ENCODE measurements at places on chromosomes 11 and 22. TPM values are rescaled to one million over a fixed set of nuclear protein-coding genes. Genes with fewer than 3 reads are reported as not detected.
A peak's percentile ranks its signal among the peaks of the same experiment; 100 is the strongest.

GRCh38 chr11:69102732-69103615, 52.8 kb upstream of the SMIM38 start:
- H3K27ac ChIP-seq, result peak overlapping the region; percentile 20
- H3K36me3 ChIP-seq, result no peaks in the 10 kb centered on the region
- peaks cover 2% of the 10 kb centered on the region for H3K27me3 ChIP-seq
- no peak for DNase-seq

GRCh38 chr22:32208681-32209080, 3.8 kb upstream of the RFPL2 start:
- no peaks in the 10 kb centered on the region for H3K36me3 ChIP-seq
- peaks cover 12% of the 10 kb centered on the region for H3K4me1 ChIP-seq
- H3K27me3 ChIP-seq, result peaks cover 11% of the 10 kb centered on the region

DNA sequence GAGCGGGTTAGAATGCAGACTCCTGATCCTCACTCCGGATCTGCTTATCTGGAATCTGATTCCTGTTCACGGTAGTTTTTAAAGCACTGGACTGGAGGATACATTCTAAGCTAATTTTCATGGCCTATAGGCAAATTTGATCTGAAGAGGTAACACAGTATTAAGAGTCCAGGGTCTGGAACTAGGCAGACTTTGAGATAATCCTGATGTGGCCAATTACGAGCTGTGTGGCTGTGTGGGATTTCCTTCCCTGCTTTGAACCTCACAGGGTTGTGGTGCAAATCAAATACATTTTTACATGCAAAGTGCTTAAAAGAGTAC, 285.2 kb downstream of the MIAT start:
- DNase-seq, result no peak
- H3K27ac ChIP-seq, result no peak overlapping the region
- H3K4me3 ChIP-seq, result no peak overlapping the region
- no peaks in the 10 kb centered on the region for H3K4me1 ChIP-seq

DNA sequence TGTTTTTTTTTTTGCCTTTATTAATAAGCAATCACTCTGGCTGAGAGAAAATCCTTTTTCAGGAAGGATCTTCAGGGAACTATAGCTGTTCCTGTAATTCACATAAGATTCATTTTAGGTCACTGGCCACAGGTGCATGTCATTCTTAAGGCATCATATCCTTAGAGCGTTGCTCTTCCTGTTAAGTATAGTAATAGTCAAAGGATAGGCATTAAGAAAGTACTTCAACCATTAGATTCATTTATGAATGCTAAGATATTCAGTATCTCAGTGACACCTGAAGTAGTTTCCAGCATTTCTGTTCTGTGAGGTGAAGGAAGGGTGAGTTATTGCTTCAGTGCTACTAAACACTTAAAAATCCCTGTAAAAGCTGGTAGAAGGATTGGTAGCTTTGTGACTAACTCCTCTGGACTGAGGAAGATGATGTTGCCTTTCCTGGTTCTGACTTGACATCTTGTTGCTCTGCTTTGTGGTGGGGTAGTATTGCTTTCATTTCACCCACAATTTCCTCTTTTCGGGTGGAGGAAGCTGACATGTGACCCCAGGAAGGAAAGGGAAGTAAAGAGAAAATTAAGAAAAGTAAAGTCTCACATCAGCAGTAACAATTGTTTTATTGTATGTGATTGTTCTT, 34.7 kb downstream of the RNF169 start:
- peaks cover 8% of the 10 kb centered on the region for H3K36me3 ChIP-seq
- H3K27ac ChIP-seq, result peak overlapping the region; percentile 77
- H3K4me3 ChIP-seq, result peak overlapping the region; percentile 58
- no peaks in the 10 kb centered on the region for H3K27me3 ChIP-seq
- DNase-seq, result peak; percentile 45
- H3K4me1 ChIP-seq, result peaks cover 25% of the 10 kb centered on the region

DNA sequence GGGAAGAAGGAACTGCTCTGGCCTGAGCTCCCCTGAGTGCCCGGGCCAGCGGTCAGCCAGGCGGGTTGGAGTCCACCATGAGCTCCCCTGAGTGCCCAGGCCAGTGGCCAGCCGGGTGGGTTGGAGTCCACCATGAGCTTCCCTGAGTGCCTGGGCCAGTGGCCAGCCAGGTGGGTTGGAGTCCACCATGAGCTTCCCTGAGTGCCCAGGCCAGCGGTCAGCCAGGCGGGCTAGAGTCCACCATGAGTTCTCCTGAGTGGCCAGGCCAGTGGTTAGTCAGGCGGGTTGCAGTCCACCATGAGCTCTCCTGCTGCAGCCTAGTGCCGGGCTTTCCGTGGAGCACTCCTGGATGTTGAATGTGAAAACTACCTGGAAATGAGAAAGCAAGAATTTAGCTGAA, 844.0 kb downstream of the TBC1D22A start:
- no peak for DNase-seq
- H3K36me3 ChIP-seq, result no peaks in the 10 kb centered on the region
- H3K27me3 ChIP-seq, result no peaks in the 10 kb centered on the region
- H3K27ac ChIP-seq, result no peak overlapping the region

- peaks cover 50% of the 10 kb centered on the region for H3K36me3 ChIP-seq
- H3K4me1 ChIP-seq, result peaks cover 72% of the 10 kb centered on the region
- no peak overlapping the region for H3K27ac ChIP-seq
- H3K4me3 ChIP-seq, result no peak overlapping the region
- H3K27me3 ChIP-seq, result no peaks in the 10 kb centered on the region
Measured at GRCh38 chr11:48050304-48050703, 69.9 kb downstream of the PTPRJ start.

Gene ADAMTS8
- total RNA-seq, result not detected

Gene MAJIN
- not detected for total RNA-seq

Gene PVALB
- not detected for total RNA-seq

DNA sequence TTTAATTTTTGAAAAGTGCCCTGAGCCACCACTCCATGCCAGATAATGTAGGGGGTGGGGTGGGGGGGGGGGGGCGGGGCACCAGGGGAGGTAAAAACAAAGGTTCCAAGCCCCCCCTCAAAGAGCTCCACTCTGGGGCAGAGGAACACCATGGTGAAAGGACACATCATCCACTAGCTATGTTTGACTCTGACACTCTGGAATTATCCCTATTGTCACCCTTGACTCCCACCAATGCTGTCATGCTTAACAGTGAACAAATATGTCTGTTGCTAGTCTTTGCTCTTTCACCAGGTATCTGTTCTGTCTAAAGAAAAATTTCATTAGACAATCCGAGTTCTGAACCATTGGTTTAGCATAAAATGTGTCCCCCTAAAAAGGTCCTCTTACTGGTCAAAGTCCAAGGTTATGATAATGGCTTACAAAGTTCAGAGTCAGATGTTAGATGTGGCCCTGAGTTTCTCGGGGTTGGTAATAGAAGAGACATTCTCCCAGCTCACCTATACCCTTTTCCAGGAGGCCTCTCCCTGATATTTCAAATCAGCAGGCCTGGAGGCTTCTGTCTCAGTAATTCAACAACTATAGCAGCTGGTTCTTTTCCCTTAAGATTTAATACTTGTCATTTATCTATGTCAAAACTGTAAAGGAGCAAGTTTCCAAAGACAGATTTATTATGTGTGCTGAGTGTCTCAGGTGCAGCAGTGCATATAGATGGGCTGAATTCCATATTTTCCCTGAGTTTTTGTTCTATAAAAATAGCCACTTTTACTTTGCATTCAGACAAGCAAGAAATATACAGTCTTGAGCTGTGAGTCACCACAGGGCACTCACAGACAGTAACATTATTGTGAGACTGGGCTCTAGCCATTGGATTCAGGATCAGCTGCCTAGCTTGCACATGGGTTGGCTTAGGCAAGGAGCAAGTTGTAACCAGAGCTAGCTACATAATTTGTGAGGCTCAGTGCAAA, 174.1 kb downstream of the CSNK2A3 start:
- peaks cover 6% of the 10 kb centered on the region for H3K27me3 ChIP-seq
- H3K36me3 ChIP-seq, result no peaks in the 10 kb centered on the region
- no peak overlapping the region for H3K27ac ChIP-seq

GRCh38 chr11:57900320-57900719, 123.4 kb upstream of the OR9Q1 start:
- no peaks in the 10 kb centered on the region for H3K36me3 ChIP-seq
- peaks cover 6% of the 10 kb centered on the region for H3K4me1 ChIP-seq
- DNase-seq, result no peak
- H3K27me3 ChIP-seq, result peaks cover 2% of the 10 kb centered on the region
- no peak overlapping the region for H3K27ac ChIP-seq
- no peak overlapping the region for H3K4me3 ChIP-seq

Gene OR8D1
- not detected for total RNA-seq

- H3K36me3 ChIP-seq, result peaks cover 9% of the 10 kb centered on the region
- peaks cover 36% of the 10 kb centered on the region for H3K27me3 ChIP-seq
- no peak for DNase-seq
- H3K4me3 ChIP-seq, result no peak overlapping the region
Measured at GRCh38 chr11:119342023-119342300, 1.3 kb upstream of the C1QTNF5 start.

DNA sequence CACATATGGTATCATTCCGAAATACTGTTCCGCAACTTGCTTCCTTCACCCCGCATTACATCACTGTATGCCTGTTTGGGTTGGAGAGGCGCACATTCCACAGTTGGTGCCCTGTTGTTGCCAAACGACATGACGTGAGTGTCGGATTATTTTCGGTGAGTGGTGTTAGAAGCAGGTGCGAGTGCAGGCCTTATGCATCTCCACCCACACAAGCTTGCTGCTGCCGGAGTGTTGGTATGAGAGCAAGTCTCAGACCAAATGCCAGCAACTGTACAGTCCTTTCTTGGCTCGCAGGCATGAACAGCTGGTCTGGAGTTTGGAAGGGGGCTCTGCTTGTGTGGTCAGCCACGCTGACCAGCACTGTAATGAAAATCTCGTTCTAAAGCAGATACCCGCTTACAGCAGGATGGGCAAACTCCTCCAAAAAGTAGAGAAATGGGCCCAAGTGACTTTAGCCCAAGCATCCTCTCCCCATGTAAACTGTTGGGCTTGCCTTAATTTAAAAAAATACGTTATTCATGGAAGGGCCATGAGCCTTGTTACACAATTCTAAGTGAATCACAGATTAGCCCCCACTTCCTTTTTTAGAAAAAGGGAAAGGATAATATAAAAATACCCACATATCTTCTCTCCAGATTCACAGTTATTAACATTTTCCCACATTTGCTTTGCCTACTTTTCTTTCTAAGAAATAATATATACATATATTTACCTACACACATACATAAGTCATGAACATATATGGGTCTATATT, 48.7 kb upstream of the OR9Q1 start:
- H3K36me3 ChIP-seq, result no peaks in the 10 kb centered on the region
- H3K27me3 ChIP-seq, result peaks cover 2% of the 10 kb centered on the region
- H3K4me3 ChIP-seq, result no peak overlapping the region
- H3K4me1 ChIP-seq, result no peaks in the 10 kb centered on the region

GRCh38 chr11:10565493-10565892, 3.0 kb downstream of the LYVE1 start:
- DNase-seq, result no peak
- no peak overlapping the region for H3K4me3 ChIP-seq
- H3K36me3 ChIP-seq, result no peaks in the 10 kb centered on the region
- H3K27ac ChIP-seq, result no peak overlapping the region

Gene OR56A1
- not detected for total RNA-seq

DNA sequence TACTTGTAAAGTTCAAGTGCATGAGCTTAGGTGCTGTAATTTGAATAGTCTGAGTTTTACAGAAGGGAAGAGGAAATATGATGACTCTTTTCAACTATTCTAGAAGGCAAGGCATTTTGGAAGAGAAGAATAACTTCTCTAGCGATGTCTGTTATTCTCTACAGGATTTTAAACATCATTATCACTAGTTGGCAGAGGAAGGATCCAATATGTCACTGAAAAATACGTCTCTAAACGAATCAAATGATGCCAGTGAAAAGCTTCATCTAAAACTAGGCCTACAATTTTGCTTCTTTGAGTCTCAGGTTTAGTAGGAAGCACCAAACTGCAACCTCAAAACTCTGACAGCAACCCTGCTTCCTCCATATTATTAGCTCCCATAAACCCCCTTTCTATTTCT, 581.4 kb downstream of the DLG2 start:
- DNase-seq, result no peak
- no peaks in the 10 kb centered on the region for H3K4me1 ChIP-seq
- no peak overlapping the region for H3K4me3 ChIP-seq
- no peaks in the 10 kb centered on the region for H3K27me3 ChIP-seq

DNA sequence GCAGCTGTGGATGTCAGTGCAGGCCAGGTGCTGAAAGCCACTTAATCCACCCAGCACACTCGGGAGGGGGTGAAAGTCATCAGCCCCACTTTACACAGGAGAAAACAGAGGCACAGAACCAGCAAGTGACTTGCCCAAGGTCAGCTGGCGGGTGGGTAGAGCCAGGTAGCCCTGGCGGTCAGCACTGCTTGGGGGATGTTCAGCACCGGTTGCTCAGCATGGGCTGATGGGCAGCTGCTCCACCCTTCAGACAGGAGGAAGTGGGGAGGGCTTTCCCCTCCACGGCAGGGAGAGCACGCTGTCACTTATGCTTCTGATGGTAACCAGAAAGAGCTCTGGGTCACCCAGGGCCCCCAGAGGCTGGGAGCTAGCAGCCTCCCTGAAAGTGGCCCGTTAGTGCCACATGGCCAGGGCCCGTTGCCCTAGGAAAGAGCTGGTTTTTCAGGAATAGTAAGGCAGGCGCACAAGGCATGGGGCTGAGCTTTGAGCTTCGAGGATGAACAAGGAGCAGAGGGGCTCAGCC, 417.9 kb downstream of the CTTN start:
- H3K4me1 ChIP-seq, result no peaks in the 10 kb centered on the region
- H3K4me3 ChIP-seq, result no peak overlapping the region
- H3K27ac ChIP-seq, result no peak overlapping the region
- H3K27me3 ChIP-seq, result no peaks in the 10 kb centered on the region
- no peaks in the 10 kb centered on the region for H3K36me3 ChIP-seq
- no peak for DNase-seq

DNA sequence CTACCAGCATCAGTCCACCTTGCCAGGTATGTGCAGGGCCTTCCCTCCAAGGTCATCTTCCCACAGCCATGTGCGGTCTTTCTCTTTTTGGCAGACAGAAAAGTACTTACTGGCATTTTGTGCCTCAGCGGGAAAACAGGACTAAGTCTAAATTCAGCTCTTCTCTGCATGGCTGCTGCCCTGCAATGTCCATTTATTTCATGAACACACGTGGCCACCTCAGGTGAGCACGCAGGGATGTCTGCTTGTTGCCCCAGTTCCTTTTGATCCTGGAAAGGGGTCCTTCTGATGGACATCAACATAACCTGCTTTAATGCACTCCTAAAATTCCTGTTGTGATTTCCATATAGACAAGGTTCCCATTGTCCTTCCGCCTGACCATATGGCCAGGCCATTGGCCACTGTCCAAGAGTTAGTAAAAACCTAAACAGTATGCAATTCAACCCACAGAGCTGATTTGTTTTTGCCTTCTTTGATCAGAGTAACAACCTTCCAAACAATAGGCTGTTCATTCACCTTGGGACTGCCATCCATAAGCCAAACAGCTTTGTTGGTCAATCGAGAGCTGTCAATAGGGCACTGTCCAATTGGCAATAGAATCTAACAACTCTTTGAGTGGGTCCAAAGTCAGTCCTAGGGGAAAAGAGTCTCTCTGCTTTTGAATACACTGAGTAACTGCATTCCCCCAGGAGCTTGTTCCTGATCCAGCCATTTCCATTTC, 5.9 kb downstream of the TREH start:
- no peak overlapping the region for H3K27ac ChIP-seq
- DNase-seq, result no peak
- peaks cover 22% of the 10 kb centered on the region for H3K27me3 ChIP-seq
- H3K4me3 ChIP-seq, result no peak overlapping the region
- no peaks in the 10 kb centered on the region for H3K4me1 ChIP-seq
- no peaks in the 10 kb centered on the region for H3K36me3 ChIP-seq

Measured in activated CD8-positive, alpha-beta T cell treated with anti-CD3 and anti-CD28 coated beads, Interleukin-2, amount 10 ng/mL, durations not matched to agents 7 days and 5 days (primary cell).